Activated T-cell treated with anti-CD3 and anti-CD28 coated beads, Interleukin-2, amount 50 U/mL, for 24 hours (primary cell): ENCODE measurements at places on chromosomes 5 and 9.

- H3K27me3 ChIP-seq = peaks cover 25% of the 10 kb centered on the region
- no peaks in the 10 kb centered on the region for H3K36me3 ChIP-seq
- H3K27ac ChIP-seq = no peak overlapping the region
- H3K4me1 ChIP-seq = no peaks in the 10 kb centered on the region
- no peak overlapping the region for H3K4me3 ChIP-seq
- DNase-seq = peak; percentile 15
Measured at GRCh38 chr9:135339378-135339973, 140.1 kb upstream of the PPP1R26 start.

DNA sequence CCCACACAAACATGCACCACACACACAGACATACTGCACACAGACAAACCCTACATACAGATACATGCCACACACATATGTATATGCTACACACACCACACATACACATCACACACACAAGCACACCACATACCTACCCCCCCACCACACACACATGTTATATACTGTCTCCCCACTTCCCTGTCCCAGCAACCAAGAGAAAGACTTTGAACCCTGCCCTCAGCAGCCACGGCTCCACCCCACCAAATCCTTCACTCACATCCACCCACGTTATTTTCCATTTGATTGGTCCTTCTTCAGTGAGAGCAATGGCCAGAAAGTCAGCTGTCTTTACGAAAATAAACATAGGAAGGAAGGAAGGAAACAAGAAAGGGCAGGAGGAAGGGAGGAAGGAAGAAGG is 479.8 kb downstream of the DIRAS2 start:
- no peaks in the 10 kb centered on the region for H3K36me3 ChIP-seq
- H3K4me3 ChIP-seq = no peak overlapping the region
- peaks cover 11% of the 10 kb centered on the region for H3K27me3 ChIP-seq
- H3K4me1 ChIP-seq = peaks cover 5% of the 10 kb centered on the region

GRCh38 chr5:158990979-158991775 is 108.5 kb downstream of the EBF1 start:
- no peak for DNase-seq
- H3K4me1 ChIP-seq = no peaks in the 10 kb centered on the region
- peaks cover 3% of the 10 kb centered on the region for H3K27me3 ChIP-seq
- H3K4me3 ChIP-seq = no peak overlapping the region

DNA sequence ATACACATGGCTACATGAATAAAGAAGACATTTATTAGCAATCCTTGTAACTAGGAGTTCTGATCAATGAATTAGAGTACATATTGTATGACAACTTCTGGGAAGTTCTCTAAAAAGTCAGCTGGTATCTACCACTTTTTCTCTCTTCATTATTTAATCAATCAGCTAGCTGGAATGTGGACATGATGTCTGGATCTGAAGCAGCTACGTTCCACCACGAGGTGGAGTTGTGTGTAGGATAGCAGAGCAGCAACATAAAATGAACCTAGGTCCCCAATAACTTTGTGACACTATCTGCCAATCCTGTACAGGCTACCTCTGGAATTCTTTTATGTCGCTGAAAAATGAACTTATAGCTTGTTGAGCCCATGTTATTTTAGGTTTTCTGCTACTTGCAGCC is 32.9 kb upstream of the ENTREP1 start:
- no peaks in the 10 kb centered on the region for H3K36me3 ChIP-seq
- H3K4me3 ChIP-seq = no peak overlapping the region
- no peak overlapping the region for H3K27ac ChIP-seq
- no peaks in the 10 kb centered on the region for H3K4me1 ChIP-seq
- H3K27me3 ChIP-seq = peaks cover 26% of the 10 kb centered on the region

DNA sequence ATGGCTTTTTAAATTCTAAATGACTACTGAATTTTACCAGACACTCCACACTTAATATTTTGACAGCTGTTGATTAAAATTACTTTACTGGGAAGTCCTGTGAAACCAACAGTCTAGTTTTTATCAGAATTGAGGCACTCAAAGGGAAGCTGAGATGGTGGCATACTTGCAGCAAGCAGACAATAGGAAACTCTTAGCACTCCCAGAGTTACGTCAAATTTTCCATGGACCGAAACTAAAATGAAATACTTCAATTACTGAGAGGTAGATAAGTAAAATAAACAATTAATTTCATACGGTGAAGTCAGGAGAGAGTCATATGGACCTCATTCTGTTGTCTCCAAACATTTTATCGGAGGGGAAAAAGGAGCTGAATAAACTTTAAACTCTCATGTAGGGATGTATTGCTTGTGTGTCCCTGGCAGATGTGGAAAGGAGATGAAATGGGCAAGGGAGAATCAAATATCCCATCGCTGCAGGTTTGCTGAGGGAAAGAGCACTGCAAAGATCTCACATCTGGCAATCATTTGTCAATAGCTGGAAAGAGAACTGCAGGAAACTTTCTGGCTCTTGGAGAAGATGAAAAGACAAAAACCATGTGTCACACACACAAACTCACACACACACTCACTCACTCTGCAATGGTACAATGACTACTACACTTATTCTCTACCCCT is 189.4 kb downstream of the BNC2 start:
- no peaks in the 10 kb centered on the region for H3K27me3 ChIP-seq
- no peaks in the 10 kb centered on the region for H3K4me1 ChIP-seq
- H3K36me3 ChIP-seq = no peaks in the 10 kb centered on the region
- DNase-seq = no peak

DNA sequence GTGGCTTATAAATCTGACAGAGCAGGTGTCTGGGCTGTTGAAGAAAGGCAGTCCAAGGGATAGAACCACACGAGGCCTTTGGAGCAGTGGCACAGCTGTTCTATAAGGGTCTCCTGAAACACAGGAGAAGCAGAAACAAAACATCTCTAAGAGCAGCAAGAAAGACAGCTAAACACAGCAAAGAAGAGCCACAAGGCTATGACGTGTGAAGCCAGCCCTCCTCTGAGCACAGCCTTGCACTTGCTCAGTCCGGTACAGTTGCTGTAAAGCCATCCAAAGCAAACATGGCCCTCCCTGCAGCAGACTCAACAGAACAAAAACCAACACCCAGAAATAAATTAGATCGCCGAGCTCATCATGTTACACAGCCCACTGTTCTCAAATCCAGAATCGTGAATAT is 2.6 kb upstream of the GZMK start:
- peaks cover 45% of the 10 kb centered on the region for H3K4me1 ChIP-seq
- DNase-seq = no peak
- no peak overlapping the region for H3K4me3 ChIP-seq
- H3K27ac ChIP-seq = no peak overlapping the region
- no peaks in the 10 kb centered on the region for H3K36me3 ChIP-seq
- H3K27me3 ChIP-seq = no peaks in the 10 kb centered on the region

GRCh38 chr5:149356391-149356790 is 1.5 kb upstream of the PCYOX1L start:
- peaks cover 82% of the 10 kb centered on the region for H3K4me1 ChIP-seq
- H3K36me3 ChIP-seq = peaks cover 74% of the 10 kb centered on the region
- DNase-seq = no peak
- H3K27ac ChIP-seq = peak overlapping the region; percentile 89
- no peaks in the 10 kb centered on the region for H3K27me3 ChIP-seq

DNA sequence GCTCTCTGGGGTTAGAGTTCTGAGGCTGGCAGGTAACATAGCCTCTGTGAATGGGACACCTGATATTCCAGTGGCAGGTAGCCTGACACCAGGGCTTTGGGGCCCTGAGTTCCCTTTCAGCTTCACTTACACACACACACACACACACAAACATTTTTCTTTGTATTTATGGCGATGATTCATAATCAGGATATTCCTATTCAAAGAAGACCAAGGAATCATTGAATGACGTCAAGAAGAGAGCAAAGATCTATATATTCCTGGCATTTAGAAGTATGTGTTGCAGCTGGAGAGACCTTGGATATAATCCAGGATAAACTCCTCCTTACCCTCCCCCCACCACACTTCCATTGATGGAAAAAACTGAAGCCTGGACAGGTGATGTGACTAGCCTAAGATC is 7.9 kb upstream of the ENTREP1 start:
- DNase-seq = no peak
- H3K4me3 ChIP-seq = no peak overlapping the region
- H3K27me3 ChIP-seq = peaks cover 45% of the 10 kb centered on the region
- peaks cover 16% of the 10 kb centered on the region for H3K4me1 ChIP-seq
- H3K36me3 ChIP-seq = no peaks in the 10 kb centered on the region

DNA sequence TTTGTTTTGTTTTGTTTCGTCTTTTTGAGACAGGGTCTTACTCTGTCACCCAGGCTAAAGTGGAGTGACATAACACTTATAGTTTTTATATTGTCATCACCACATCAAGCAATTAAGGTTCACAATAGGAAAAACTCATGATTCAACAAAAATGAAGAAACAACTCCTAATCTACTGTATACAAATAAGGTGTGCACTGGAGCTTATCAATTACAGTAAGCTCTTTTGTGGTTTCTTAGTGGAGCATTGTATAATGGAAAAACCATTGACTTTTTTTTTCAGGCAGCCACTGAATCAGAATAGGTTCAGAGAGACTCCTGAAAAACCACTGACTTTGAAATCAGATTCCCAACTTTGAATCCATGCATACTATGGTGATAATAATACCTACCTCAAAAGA is 10.8 kb upstream of the PLIN2 start:
- H3K4me3 ChIP-seq = no peak overlapping the region
- DNase-seq = no peak
- no peak overlapping the region for H3K27ac ChIP-seq
- peaks cover 11% of the 10 kb centered on the region for H3K4me1 ChIP-seq
- H3K36me3 ChIP-seq = no peaks in the 10 kb centered on the region

DNA sequence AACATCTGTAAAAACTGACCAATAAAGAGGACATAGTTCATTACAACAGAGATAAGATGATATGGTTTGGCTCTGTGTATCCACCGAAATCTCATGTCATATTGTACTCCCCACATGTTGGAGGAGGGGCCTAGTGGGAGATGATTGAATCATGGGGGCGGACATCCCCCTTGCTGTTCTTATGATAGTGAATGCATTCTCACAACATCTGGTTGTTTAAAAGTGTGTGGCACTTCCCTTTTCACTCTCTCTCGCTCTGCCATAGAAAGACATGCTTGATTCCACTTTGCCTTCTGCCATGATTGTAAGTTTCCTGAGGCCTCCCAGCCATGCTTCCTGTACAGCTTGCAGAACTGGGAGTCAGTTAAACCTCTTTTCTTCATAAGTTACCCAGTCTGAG is 292.8 kb downstream of the SLF1 start:
- no peak overlapping the region for H3K4me3 ChIP-seq
- no peaks in the 10 kb centered on the region for H3K4me1 ChIP-seq
- H3K27me3 ChIP-seq = peaks cover 8% of the 10 kb centered on the region
- no peaks in the 10 kb centered on the region for H3K36me3 ChIP-seq
- DNase-seq = no peak

DNA sequence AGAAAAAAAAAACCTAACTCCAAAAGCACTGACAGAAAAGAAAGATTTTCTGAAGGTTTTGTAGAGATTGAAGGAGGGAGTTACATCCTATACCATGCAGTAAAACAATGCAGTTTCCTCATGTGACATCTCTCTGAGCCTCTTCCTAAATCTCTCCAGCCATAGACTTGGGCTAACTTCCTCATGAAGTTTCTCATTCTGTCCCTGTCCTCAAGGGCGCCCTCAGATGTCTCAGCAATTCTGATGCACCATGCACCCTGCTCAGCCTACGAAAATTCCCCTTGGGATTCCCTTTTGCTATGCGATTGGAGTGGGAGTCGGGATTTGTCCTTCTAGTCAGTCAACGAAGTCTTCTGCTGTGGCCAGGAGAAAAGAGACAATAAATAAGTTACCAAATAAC is 68.9 kb downstream of the FAT2 start:
- H3K4me1 ChIP-seq = no peaks in the 10 kb centered on the region
- no peaks in the 10 kb centered on the region for H3K27me3 ChIP-seq
- no peak for DNase-seq
- H3K4me3 ChIP-seq = no peak overlapping the region
- no peak overlapping the region for H3K27ac ChIP-seq

- DNase-seq = no peak
- H3K36me3 ChIP-seq = peaks cover 61% of the 10 kb centered on the region
- no peaks in the 10 kb centered on the region for H3K27me3 ChIP-seq
Measured at GRCh38 chr5:68274847-68275651, 59.5 kb downstream of the PIK3R1 start.

DNA sequence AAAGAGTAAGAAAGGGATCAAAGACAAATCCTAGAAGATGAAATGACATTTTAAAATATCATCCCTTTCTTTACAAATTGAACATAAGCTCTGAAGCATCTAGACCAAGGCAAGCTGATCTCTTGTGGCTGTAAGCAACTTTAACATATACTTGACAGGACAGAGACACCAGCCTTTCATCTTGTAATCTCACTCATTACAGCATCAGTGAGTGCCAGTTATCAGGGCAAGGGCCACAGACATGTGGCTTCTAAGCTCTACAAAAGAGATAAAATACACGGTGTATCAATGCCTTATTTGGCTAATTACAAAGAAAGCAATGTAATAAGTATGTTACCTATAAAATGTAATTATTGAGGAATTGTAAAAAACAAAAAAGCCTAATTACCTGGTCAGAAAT is 95.0 kb downstream of the DROSHA start:
- peaks cover 91% of the 10 kb centered on the region for H3K36me3 ChIP-seq
- no peak overlapping the region for H3K4me3 ChIP-seq
- H3K4me1 ChIP-seq = peaks cover 5% of the 10 kb centered on the region
- no peaks in the 10 kb centered on the region for H3K27me3 ChIP-seq
- no peak for DNase-seq
- H3K27ac ChIP-seq = no peak overlapping the region

- H3K4me1 ChIP-seq = peaks cover 31% of the 10 kb centered on the region
- H3K27ac ChIP-seq = no peak overlapping the region
- no peaks in the 10 kb centered on the region for H3K27me3 ChIP-seq
- no peak for DNase-seq
Measured at GRCh38 chr5:40615586-40616170, 64.0 kb upstream of the PTGER4 start.

GRCh38 chr9:129171993-129172751 is 5.9 kb downstream of the IER5L start:
- peak overlapping the region; percentile 26 for H3K27ac ChIP-seq
- H3K36me3 ChIP-seq = no peaks in the 10 kb centered on the region
- no peak overlapping the region for H3K4me3 ChIP-seq

DNA sequence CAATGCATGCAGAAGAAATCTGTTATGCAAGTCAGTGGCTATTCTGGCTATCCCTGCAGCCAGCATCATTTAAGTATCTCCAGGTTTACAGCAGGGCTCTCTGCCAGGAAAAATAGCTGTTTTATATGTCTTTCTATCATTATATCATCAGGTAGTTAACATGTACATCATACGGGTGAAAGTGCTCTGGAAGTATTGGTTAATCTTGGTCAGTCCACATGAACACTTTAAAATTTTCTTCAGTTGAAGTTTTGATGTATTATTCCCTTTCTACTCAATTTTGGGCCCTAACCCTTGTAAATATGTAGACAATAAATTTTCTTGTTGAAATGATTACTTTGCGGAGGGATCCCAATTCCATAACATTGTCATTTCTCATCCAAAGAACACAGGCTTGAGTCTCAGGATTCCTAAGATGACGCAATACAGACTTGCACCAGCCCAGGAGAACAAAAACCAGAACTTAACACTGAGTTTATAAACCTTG is 67.5 kb downstream of the SEMA6A start:
- H3K36me3 ChIP-seq = no peaks in the 10 kb centered on the region
- DNase-seq = no peak
- no peak overlapping the region for H3K4me3 ChIP-seq
- no peak overlapping the region for H3K27ac ChIP-seq
